ENCODE measurements at places on chromosomes 1 and 21.

- DNase-seq: no peak
Observed at GRCh38 chr1:43327549-43328292, 9.9 kb upstream of the MPL start.

DNA sequence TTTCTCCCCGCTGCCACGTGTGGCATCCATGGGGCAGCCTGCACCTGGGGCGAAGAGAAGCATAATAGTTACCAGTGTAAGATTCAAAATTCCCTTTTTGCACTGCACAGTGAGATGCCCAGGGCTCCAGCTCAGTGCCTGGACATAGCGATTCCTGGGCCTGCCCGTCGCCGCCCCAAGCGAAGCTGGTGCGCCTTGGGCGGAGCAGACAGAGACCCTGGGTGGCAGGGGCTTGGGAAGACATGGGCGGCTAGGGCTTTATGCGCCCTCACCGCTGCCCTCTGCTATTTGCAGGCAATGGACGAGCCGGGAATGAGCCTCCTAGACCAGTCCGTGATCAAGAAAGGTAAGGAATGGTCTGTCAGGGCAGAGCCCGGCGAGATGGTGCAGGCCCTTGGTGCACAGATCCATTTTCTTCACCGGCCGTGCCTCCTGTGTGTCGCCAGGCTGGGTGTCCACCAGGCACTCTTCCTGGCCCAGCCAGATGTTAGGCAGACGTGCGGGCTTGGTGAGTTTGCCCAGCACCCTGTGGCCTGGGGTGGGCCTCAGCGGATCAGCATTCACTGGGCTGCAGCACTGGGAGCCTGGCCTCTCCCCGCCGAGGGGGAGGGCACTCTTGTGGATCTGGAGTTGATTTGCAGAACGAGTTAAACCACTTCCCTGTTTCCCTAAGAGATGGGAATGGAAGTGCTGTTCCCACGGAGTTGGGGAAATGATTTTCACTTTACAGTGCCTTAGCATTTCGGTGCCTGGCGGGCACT, 1.7 kb downstream of the TFAP2E start:
- no peak for DNase-seq

GRCh38 chr1:63917571-63918417, 144.0 kb downstream of the ROR1 start:
- DNase-seq: no peak

- DNase-seq: no peak
Observed at GRCh38 chr1:197663162-197663953, 111.9 kb downstream of the DENND1B start.

DNA sequence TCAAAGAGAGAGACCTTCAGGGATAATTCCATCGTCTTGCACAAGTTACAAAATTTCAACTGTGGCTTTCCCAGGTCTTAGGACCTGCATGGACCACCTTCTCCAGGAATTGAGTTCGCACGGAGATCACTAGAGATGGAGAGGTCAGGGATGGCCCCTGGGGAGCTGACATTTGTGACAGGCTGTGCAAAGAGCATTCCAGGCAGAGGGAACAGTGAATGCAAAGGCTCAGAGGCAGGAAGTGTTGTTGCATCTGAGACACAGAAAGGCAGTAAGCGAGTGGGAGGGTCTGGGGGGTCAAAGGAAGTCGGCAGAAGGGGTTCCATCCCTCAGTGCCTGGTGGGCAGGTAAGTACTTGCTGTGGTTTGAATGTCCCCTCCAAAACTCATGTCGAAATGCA, 9.5 kb upstream of the SELENON start:
- no peak for DNase-seq

GRCh38 chr1:112296908-112297307, 99.1 kb upstream of the CTTNBP2NL start:
- no peak for DNase-seq

Data from effector memory CD8-positive, alpha-beta T cell (primary cell).